ENCODE measurements at places on chromosomes 13 and 19.

GRCh38 chr19:50713556-50714236 is 5.9 kb downstream of the SHANK1 start:
- DNase-seq = no peak

GRCh38 chr13:108003626-108004025 is 211.7 kb downstream of the LIG4 start:
- DNase-seq = no peak

GRCh38 chr13:39588384-39588783 is 14.6 kb downstream of the LHFPL6 start:
- DNase-seq = no peak

GRCh38 chr13:50079655-50080202 is 64.5 kb downstream of the KCNRG start:
- DNase-seq = no peak

DNA sequence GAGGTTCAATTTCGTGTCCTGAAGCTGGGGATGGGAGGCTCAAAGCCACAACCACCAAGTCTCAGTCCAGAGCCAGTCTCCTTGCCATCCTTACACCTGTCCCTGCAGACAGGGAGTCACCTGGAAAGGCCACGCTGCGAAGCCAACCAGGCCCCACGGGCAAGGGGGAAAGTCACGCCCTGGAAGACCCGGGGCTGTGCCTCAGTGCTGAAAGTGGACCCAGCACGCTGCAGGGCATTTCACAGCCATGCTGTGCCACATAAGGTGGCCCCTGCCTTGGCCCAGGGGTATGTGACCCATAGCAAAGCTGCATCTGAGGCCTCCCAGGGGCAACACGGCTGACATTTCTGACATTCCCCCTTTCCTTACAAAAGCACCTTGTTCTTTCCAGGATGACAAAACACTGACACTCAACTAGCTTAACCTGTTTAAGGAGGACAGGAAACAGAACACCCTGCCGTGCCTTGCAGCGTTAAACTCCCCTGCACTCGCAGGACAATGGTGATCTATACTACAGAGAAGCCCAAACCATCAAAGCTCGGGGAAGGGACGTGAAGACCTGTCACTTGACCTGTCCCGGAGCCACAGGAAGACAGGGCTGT is 14.8 kb downstream of the CHERP start:
- no peak for DNase-seq

DNA sequence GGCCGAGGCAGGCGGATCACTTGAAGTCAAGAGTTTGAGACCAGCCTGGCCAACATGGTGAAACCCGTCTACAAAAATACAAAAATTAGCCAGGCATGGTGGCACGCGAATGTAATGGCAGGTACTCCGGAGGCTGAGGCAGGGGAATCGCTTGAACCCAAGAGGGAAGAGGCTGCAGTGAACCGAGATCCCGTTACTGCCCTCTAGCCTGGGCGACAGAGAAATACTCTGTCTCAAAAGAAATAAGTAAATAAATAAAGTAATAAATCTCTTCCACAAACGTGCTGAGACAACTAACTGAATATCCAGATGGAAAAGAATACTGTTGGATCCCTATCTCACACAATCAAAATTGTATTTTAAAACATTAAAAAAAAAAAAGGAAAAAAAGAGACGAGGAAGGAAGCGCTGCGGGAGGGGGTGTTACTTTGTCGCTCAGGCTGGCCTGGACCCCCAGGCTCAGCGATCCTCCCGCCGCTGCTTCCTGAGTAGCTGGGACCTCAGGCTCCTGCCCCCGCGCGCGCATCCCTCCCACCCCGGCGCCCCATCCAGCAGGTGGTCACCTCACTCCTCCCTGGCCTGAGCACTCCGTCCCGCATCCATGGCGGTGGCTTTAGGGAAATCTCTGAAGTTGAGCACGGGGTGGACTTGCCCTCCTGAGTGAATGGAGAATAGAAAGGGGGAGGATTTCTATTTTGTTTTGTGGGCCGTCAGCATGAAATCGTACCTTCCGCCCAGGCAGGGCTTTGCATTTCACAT is 628 bp upstream of the ZNF813 start:
- no peak for DNase-seq

DNA sequence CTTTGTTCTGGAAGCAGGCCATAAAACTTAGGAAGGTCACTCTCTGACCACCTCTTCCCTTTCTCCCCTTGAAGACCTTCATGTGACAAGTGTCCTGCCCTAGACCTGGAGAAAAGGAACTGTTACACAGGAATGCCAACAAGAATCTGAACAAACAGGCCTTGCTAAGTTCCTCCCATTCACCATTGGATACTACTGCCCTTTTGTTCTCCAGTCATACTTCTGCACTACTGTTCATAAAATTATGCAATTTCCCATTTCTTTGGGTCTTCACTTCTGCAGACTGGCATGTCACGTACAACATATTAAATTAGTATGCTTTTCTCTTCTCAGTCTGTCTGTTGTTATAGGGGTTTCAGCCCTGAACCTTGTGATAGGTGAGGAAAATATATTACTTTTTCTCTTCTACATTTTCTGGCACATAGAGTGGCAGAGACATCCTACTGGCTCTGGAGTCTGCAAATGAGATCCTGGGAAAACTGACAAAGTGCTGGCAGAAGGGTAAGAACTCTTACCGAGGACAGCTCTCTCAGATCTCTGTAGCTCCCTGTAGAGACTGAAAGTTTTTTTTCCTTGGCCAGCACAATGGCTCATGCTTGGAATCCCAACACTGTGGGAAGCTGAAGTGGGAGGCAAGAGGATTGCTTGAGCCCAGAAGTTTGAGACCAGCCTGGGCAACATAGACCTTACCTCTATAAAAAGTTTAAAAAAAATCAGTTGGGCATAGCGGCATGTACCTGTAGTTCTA is 87.6 kb upstream of the SPRY2 start:
- no peak for DNase-seq

All from neural crest cell (in vitro differentiated cells).